ENCODE measurements at places on chromosomes 1 and 21.

DNA sequence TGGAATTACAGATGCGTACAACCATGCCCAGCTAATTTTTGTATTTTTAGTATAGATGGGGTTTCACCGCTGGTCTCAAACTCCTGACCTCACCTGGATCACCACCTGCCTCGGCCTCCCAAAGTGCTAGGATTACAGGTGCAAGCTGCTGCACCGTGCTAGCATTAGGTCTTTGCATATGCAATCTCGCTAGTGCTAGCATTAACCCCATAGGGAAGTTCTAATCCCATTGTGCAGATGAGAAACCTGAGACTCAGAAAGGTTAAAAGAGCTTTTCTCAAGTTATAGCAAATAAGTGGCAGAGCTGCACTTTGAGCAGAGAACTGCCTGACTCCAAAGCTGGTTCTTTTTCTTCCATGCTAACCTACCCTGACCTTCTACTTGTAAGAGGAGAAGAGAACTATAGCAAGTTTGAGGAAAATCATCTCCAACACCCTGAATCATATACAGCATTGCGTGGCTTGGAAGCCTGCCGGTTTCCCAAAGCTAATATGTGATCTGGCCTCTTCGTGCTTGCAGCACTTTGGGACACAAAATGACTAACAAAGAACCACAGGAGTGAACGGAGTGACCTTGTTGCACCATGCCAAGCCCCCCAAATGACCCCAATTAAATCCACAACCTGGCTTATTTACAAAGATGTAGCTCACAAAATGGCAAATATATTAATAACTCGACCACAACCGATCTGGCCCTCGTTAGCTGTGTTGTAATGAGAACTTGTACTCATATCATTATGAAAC lies 185.1 kb downstream of the TM2D1 start:
- no peak for DNase-seq

GRCh38 chr21:43743947-43744346 lies 25.0 kb downstream of the PDXK start:
- DNase-seq = no peak

- no peak for DNase-seq
These were observed 71.2 kb downstream of the LRRC40 start for GRCh38 chr1:70134148-70134547.

DNA sequence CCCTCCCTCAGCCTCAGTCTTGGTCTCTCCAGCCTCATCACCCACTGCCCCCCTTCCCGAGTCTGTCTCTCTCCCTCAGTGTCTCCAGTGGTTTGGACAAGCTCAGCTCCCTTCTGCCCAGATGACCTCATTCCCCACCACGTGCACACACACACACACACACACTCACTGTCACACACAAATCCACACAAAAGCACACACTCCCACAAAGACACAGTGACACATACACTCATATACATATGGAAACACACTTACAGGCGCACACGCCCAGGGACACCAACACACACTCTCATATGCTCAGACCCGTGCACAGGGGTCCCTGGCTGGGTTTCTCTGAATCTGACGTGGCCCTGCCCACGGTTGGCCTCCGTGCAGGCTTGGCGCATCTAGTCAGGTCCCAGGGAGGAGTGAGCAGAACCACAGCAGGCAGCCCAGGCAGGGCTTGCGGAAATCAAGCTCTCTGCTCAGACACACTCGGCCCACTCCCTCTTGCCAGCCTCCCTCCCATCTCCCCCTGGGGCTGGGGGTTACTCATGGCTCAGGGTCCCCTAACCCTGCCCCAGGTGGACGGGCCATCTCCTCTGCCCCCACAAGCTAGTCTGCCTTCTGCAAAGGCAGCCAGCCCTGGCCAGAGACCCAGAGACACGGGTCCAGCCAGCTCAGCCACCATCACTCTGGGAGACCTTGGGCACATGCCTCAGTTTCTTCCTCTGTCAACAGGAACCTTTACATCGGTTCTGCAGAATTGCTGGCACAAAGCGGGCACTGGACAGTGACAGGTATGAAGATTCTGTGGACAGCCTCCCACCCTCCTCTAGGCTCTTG lies 38.5 kb upstream of the FAM131C start:
- DNase-seq = no peak

DNA sequence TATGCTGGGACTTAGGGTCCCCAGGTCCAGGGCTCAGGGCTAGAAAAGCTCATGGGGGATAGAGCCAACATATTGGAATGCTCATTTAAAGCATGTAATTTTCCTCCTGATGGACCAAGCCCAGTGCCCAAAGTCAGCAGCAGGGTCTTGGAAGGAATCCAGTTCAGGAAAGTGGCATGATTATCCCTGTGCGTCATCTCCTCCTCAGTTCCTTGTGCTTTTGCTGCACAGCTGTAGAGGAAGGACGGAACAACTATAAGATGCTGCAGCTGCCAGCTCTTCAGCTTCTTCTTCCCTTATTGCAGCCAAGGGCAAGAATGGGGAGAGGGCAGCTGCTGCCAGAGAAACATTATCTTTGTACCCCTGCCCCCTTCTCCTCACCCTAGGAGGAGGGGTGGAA lies 58.4 kb downstream of the OVGP1 start:
- no peak for DNase-seq

- DNase-seq = no peak
These were observed 2.4 kb upstream of the ELF3 start for GRCh38 chr1:202007805-202008489.

DNA sequence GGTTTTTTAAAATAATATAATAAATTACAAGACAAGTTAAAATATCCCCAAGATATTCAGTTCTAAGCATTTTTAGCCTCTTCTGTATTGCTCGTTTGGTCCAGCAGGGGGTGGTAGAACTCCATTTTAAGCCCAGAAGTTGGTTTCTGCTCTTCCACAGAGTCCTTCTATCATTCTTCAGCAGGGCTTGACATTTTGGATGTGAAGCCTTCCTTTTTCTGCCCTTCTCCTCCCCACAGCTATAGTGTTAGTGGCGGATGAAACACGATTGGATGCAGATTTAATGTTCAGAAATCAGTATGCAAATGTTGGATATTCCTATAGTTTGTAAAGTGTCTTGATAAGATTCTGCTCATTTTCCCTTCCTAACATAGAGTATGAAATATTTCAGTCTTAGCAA lies 1.4 kb downstream of the NCAM2 start:
- DNase-seq = peak; percentile 62

DNA sequence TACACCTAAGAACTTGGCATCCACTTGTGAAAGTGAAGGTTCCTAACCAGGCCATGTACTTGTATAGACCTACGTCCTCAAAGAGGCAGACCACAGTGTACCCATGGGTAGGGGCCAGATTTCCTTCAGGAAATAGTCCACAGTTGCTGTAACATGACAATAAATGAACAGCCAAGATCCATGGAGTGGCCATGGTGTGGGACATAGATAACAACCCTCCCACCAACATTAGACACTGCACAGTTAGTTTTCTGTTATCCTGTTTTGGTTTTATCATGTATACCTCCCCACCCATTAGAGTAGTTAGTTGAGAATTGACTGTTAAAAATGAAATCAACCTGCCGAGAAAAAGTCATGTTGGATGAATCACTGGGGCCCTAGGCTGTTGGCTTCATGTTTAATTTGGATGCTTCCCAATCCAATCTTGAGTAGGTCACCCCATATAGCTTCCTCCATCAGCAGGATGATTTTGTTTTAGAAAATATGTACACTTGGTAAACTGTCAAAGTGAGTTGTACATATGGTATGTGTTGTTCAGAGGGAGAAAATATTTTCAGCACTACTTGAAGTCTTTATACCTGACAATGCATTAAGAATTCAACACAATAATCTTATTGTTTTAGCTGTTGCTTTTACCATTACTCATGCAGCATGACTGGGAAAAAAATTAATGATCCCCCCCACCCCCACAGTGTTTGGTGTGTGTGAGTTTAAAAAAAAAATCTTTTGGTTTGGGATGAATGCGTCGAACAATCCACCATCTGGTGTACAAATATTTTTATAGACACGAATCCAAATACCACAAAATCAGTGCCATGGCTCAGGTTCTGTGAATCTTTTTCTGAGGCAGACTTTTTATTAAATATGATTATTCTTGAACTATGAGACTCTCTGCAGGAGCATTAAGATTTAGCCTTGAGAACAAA lies 88.3 kb upstream of the ARHGAP29 start:
- DNase-seq = no peak

- no peak for DNase-seq
These were observed 36.8 kb downstream of the LAMC2 start for GRCh38 chr1:183222909-183223308.

DNA sequence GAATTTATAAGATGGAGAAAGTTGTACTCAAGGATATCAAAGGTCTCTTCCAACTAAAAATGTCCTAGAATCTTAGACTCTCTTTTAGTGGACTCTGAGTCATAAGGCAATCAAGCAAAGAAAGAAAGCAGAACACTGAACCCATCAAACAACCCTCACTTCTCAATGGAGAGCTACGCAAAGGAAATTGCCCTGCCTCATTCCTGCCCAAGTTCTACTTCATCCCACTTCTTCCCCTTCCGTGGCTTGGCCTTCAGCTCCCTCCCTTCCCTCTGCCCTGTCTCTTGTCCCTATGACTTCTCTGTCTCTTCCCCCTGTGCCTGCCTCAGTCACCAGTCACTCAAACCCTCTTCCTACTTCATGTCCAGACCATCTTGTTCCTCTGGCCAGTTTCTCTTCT lies 58.5 kb downstream of the RIMS3 start:
- no peak for DNase-seq

- DNase-seq = no peak
These were observed 45.7 kb downstream of the ALG14 start for GRCh38 chr1:95027046-95027445.

- DNase-seq = no peak
These were observed 42.0 kb downstream of the UBIAD1 start for GRCh38 chr1:11314959-11315358.

DNA sequence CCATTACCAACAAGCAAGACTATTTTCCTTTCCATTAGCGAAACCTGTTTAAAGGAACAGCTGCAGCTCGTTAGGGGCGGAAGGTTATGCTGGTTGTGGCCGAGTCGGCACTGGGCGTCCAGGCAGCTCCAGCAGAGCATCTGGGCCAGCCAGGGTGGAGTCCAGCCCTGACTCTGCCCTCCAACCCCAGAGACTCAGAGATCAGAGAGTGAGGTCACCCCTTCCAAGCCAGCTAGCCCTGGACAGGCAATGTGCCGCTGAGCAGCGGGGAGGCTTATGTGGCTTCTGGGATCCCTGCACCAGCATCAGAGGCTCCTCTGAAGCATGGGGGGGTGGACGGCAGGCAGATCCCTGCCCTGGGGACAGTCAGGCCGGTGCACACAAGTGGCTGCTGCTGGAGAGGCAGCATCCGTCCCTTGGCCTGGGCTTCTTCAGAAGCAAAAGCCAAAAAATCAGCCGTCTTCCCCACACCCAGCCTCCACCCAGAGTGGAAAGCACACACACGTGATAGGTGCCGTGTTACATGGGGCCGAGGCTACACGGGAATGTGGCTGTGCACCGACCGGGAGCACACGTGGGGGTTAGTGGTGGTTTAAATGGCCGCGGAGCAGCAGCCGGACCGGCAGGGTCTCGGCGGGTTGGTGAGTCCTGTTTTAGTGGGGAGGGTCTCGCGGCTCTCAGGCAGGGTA lies 30.1 kb downstream of the SLC66A1 start:
- peak; percentile 64 for DNase-seq

- DNase-seq = no peak
These were observed 43.0 kb upstream of the TRABD2B start for GRCh38 chr1:48040154-48040553.

GRCh38 chr1:175338387-175339135 lies 146.0 kb upstream of the KIAA0040 start:
- peak; percentile 41 for DNase-seq

DNA sequence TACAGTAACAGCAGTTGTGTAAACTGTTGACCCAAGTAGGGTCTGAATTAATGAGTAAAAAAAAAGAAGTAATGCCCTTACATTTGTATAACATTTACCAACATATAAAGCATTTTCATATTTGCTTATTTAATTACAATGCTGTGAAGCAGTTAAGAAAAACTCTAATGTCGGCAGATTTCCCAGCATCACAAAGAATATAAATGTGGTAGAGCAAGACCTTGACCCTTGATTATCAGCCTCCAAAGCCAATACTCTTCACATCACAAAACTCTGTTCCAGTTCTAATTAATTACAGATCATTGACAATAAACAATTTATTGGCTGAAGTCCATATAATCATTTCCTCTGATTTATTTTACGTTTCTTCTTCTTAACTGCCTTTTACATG lies 130.2 kb downstream of the DUSP10 start:
- no peak for DNase-seq

- no peak for DNase-seq
These were observed 82.8 kb upstream of the KCNE2 start for GRCh38 chr21:34280959-34281358.

DNA sequence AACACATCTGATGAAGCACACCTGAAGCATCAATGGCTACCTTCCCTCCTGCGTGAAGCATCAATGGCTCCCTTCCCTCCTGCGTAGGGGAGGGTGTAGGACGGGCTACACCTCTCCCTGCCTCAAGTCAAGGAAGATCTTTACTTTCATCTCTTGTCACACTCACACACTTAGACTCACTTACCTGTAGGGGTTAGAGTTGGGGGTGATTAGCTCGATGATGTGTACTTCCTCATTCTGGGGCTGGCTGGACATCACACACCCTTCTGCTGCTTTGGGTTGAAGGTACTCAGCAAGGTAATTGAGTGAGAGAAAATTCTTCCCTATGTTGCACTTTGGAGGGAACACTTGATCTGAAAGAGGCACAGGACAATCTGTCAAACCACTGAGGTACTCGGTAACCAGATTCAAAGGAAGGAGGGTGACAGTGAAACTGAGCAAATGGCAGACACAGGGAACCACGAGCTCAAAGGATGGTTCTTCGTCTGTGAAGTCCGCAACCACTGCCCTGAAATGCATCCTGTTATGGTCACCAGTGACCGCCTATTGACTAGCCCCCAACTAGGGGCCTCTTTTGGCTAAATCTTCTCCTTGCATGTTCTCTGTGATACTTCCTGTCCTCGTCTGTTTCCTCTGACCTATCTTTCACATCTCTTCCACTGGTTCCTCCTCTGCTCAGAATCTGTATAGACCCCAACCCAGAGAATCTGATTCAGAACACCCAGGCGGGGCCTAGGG lies 156.2 kb downstream of the TGFBR3 start:
- DNase-seq = no peak

DNA sequence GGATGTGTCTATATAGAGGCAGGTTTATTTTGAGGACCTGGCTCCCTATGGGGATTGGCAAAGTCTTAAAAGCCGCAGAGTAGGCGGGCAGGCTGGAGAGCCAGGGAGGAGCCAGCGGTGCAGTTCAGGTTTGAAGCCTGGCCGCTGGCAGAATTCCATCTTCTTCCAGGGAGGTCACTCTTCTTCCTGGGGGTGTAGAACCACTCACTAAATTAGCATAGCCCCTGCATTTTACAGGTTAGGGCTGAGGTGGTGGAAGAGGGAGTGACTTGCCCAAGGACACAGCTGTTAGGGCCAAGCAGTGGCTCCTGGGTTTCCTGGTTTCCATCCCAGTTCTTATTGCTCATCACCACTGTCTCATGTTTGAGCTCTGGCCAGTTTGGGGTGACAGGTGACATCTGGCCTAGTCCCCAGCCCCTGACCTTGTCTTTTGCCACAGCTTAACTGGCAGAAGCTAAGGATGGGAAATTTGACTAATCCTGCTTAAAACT lies 1.4 kb downstream of the PINK1 start:
- peak; percentile 55 for DNase-seq
